ENCODE measurements at places on chromosomes 2 and 18.

- H3K27me3 ChIP-seq, result no peaks in the 10 kb centered on the region
- H3K36me3 ChIP-seq, result no peaks in the 10 kb centered on the region
- H3K4me1 ChIP-seq, result peaks cover 10% of the 10 kb centered on the region
- no peak overlapping the region for H3K4me3 ChIP-seq
- DNase-seq, result no peak
These were observed 62.2 kb downstream of the CLHC1 start for GRCh38 chr2:55169915-55170314.

GRCh38 chr2:109526442-109526970 is 87.3 kb downstream of the SEPTIN10 start:
- DNase-seq, result no peak
- H3K4me3 ChIP-seq, result no peak overlapping the region
- H3K36me3 ChIP-seq, result no peaks in the 10 kb centered on the region
- H3K27ac ChIP-seq, result no peak overlapping the region
- H3K27me3 ChIP-seq, result no peaks in the 10 kb centered on the region
- no peaks in the 10 kb centered on the region for H3K4me1 ChIP-seq

DNA sequence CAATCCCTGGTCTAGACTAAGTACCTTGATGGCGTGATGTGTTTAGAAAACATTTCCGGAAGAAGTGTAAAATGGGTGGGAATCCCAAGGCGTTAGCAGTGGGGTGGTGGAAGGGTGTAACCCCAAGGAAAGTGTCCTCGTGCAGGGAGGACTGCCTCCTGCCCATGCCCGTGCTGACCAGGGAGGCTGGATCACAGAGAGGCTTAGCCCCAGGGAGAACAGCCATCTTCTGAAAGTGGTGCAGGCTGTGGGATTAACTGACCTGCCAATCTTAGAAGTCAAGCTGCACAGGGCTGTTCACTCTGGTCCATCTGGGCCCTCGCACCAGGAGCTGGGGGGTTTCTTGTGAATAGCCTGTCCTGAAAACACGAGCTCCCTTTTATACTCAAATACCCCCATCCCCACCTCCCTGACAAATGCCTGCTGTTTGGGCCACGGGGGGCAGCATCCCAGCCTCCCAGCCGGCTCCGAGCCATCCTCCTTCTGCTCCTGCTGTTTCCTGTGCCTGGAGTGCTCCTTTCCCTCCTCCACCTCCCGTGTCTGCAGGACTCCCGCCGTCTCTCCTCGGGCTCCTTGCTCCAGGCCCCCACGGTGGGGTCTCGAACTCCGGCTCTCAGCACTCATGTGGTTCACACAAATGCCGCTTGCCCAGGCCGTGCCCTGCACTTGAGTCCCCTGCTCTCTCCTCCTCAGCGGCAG is 52.1 kb upstream of the PXDN start:
- no peak for DNase-seq
- no peak overlapping the region for H3K4me3 ChIP-seq
- H3K36me3 ChIP-seq, result no peaks in the 10 kb centered on the region
- H3K27me3 ChIP-seq, result no peaks in the 10 kb centered on the region
- H3K4me1 ChIP-seq, result no peaks in the 10 kb centered on the region
- H3K27ac ChIP-seq, result no peak overlapping the region

- no peaks in the 10 kb centered on the region for H3K4me1 ChIP-seq
- no peaks in the 10 kb centered on the region for H3K36me3 ChIP-seq
- H3K4me3 ChIP-seq, result no peak overlapping the region
- DNase-seq, result no peak
- H3K27ac ChIP-seq, result no peak overlapping the region
These were observed 96.7 kb upstream of the SLC14A2 start for GRCh38 chr18:45518311-45519155.

GRCh38 chr2:156663757-156664409 is 227.7 kb downstream of the GPD2 start:
- peak; percentile 46 for DNase-seq
- H3K4me1 ChIP-seq, result no peaks in the 10 kb centered on the region
- H3K4me3 ChIP-seq, result no peak overlapping the region
- no peaks in the 10 kb centered on the region for H3K36me3 ChIP-seq

- DNase-seq, result no peak
- H3K4me3 ChIP-seq, result no peak overlapping the region
- no peaks in the 10 kb centered on the region for H3K27me3 ChIP-seq
- no peak overlapping the region for H3K27ac ChIP-seq
- no peaks in the 10 kb centered on the region for H3K36me3 ChIP-seq
These were observed 203.5 kb downstream of the NDUFA10 start for GRCh38 chr2:239821694-239822075.

- peak overlapping the region; percentile 95 for H3K27ac ChIP-seq
- peak; percentile 28 for DNase-seq
- H3K4me1 ChIP-seq, result peaks cover 12% of the 10 kb centered on the region
- H3K36me3 ChIP-seq, result peaks cover 3% of the 10 kb centered on the region
- H3K4me3 ChIP-seq, result peak overlapping the region; percentile 79
These were observed 650 bp downstream of the ORMDL1 start for GRCh38 chr2:189783451-189783926.

- no peaks in the 10 kb centered on the region for H3K27me3 ChIP-seq
- DNase-seq, result no peak
- peaks cover 18% of the 10 kb centered on the region for H3K4me1 ChIP-seq
These were observed 20.6 kb downstream of the SERTAD2 start for GRCh38 chr2:64632835-64633819.

DNA sequence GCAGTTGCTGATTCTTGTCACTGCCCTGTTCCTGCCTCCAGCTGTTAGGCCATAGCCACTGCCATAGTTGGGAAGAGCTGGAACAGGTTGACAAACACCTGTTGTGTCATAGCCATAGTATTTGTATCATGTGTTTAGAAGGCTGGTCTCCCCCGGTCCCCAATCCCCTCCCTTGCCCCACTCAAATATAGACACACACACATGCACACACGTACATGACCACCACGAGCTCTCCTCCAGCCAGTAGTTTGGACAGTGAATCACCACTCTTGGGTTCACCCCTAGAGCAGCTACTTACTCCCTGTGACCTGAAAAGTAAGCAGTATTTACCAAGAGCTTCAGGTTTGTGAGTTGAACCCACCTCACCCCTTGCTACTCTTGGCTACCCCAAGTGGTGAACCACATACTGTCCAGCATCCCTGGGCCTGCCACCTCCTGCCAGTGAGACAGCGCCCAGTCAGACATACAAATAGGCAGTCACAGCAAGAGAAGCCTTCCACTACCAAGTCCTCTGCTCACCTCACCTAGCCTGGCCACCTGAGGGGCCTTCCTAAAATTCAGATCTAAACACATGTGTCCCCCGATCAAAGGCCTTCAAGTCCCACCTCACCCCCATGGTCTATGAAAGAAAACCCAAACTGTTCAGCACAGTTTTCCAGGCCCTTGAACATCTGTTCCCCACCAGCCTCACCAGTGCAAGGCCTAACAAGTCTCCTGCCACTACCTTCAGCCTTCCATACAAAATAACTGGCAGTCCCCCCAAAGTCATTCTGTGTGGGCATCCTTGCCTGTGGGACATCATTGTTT is 7.1 kb downstream of the PCBP1 start:
- H3K4me1 ChIP-seq, result peaks cover 18% of the 10 kb centered on the region
- peak overlapping the region; percentile 60 for H3K27ac ChIP-seq
- no peaks in the 10 kb centered on the region for H3K27me3 ChIP-seq
- no peak for DNase-seq

DNA sequence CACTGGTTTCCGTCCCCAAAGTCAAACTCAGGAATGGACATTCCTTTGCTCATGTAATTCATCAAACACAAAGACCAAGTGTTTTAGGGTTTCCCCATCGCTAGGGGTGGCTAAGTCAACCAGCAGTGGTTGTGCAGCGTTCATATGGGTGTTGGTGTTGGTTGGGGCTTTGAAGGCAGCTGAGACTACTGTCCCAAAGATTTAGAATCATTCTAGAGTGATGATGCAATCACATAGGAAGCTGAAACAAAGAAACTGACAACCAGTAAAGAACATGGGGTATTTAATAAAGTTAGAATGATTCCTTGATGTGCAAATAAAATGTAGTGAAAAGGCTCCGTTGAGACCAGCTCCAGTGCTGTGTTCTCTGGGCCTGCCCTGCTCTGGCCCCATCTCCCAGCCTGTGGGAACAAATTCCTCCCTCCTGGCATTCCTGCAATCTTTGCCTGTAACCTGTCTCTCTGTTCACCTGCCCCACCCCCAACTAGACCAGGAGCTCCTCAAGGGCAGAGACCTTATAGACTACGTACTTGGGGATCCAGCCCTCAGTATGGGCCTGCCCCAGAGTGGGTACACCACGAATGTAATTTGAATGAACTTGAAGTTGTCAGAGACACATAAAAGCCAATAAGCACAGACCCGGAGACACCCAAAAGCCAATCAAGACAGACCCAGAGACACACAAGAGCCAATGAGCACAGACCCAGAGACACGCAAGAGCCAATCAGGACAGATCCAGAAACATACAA is 191.7 kb upstream of the TWIST2 start:
- H3K27me3 ChIP-seq, result no peaks in the 10 kb centered on the region
- H3K4me3 ChIP-seq, result no peak overlapping the region
- no peak for DNase-seq
- no peaks in the 10 kb centered on the region for H3K36me3 ChIP-seq
- H3K4me1 ChIP-seq, result no peaks in the 10 kb centered on the region
- H3K27ac ChIP-seq, result no peak overlapping the region

GRCh38 chr2:5984946-5985345 is 292.8 kb downstream of the SOX11 start:
- no peaks in the 10 kb centered on the region for H3K36me3 ChIP-seq
- H3K4me3 ChIP-seq, result no peak overlapping the region
- H3K27me3 ChIP-seq, result no peaks in the 10 kb centered on the region
- no peak overlapping the region for H3K27ac ChIP-seq
- no peak for DNase-seq

GRCh38 chr2:124915567-124915966 is 890.5 kb downstream of the CNTNAP5 start:
- DNase-seq, result no peak
- H3K27ac ChIP-seq, result no peak overlapping the region
- H3K27me3 ChIP-seq, result no peaks in the 10 kb centered on the region
- no peaks in the 10 kb centered on the region for H3K36me3 ChIP-seq
- H3K4me3 ChIP-seq, result no peak overlapping the region

DNA sequence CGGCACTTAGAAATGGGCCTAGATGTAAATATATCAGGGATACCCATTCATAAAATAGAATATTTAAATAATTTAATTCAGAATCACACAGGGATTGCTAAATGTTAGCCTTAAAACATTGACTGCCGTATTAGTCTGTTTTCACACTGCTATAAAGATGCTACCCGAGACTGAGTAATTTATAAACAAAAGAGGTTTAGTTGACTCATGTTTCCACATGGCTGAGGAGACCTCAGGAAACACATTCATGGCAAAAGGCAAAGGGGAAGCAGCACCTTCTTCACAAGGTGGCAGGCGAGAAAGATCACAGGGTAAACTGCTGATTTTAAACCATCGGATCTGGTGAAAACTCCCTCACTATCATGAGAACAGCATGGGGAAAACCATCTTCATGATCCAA is 223.6 kb upstream of the GULP1 start:
- no peak overlapping the region for H3K4me3 ChIP-seq
- H3K27me3 ChIP-seq, result no peaks in the 10 kb centered on the region
- no peaks in the 10 kb centered on the region for H3K36me3 ChIP-seq
- DNase-seq, result no peak
- no peaks in the 10 kb centered on the region for H3K4me1 ChIP-seq

- H3K27me3 ChIP-seq, result no peaks in the 10 kb centered on the region
- no peaks in the 10 kb centered on the region for H3K36me3 ChIP-seq
- H3K27ac ChIP-seq, result peak overlapping the region; percentile 36
These were observed 24.1 kb downstream of the EIF2AK3 start for GRCh38 chr2:88603146-88603545.

DNA sequence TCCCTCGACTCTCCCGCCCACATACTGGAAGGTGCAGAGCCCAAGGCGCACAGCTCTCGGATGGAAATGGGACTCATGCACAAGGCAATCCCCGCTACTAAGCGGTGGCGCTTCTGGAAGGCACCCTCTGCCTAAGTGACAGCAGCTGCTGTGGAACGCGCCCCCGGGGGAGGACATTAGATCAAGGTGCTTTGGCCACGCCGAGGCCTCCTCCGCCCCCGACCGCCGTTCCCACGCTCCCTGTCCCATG is 202 bp downstream of the MCEE start:
- peak overlapping the region; percentile 89 for H3K4me3 ChIP-seq
- peaks cover 6% of the 10 kb centered on the region for H3K4me1 ChIP-seq
- H3K36me3 ChIP-seq, result no peaks in the 10 kb centered on the region
- H3K27me3 ChIP-seq, result no peaks in the 10 kb centered on the region
- DNase-seq, result no peak

- no peaks in the 10 kb centered on the region for H3K27me3 ChIP-seq
- H3K4me1 ChIP-seq, result no peaks in the 10 kb centered on the region
- H3K27ac ChIP-seq, result no peak overlapping the region
These were observed 38.7 kb downstream of the KCNE4 start for GRCh38 chr2:223090540-223091235.

GRCh38 chr2:40213071-40213470 is 238.8 kb downstream of the SLC8A1 start:
- peaks cover 6% of the 10 kb centered on the region for H3K4me1 ChIP-seq
- H3K27ac ChIP-seq, result no peak overlapping the region
- H3K36me3 ChIP-seq, result no peaks in the 10 kb centered on the region
- no peak for DNase-seq
- no peak overlapping the region for H3K4me3 ChIP-seq
- no peaks in the 10 kb centered on the region for H3K27me3 ChIP-seq

- H3K4me3 ChIP-seq, result no peak overlapping the region
- no peak overlapping the region for H3K27ac ChIP-seq
- no peaks in the 10 kb centered on the region for H3K27me3 ChIP-seq
- no peaks in the 10 kb centered on the region for H3K36me3 ChIP-seq
These were observed 695.6 kb downstream of the TSN start for GRCh38 chr2:122451040-122451439.

- no peak overlapping the region for H3K4me3 ChIP-seq
- no peaks in the 10 kb centered on the region for H3K27me3 ChIP-seq
- no peak overlapping the region for H3K27ac ChIP-seq
- no peak for DNase-seq
- H3K4me1 ChIP-seq, result no peaks in the 10 kb centered on the region
These were observed 500.4 kb downstream of the SLC4A3 start for GRCh38 chr2:220127876-220128275.

DNA sequence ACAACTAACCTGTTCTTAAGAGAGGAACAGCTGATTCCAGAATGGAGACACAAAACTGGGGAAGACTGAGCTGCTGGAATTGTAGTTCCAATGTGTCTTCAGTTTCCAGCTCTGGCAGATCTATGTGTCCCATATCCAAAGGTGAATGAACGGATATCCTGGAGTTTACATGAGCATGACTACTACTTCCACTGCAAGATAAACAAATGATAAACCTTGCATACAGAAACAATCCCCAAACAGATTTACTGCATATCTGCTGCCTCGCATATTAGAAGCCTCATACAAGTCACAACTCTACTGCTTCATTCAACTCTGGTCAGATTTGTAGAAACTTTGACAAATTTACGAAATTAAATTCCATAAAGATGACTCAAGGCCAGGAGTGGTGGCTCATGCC is 15.0 kb downstream of the RTTN start:
- H3K4me1 ChIP-seq, result peaks cover 22% of the 10 kb centered on the region
- no peak overlapping the region for H3K27ac ChIP-seq
- H3K27me3 ChIP-seq, result no peaks in the 10 kb centered on the region
- peaks cover 12% of the 10 kb centered on the region for H3K36me3 ChIP-seq
- no peak for DNase-seq
- H3K4me3 ChIP-seq, result no peak overlapping the region

GRCh38 chr18:23703057-23703986 is 14.1 kb downstream of the LAMA3 start:
- no peaks in the 10 kb centered on the region for H3K27me3 ChIP-seq
- no peaks in the 10 kb centered on the region for H3K36me3 ChIP-seq
- H3K27ac ChIP-seq, result no peak overlapping the region
- no peak for DNase-seq
- H3K4me1 ChIP-seq, result peaks cover 7% of the 10 kb centered on the region

- no peaks in the 10 kb centered on the region for H3K36me3 ChIP-seq
- H3K4me3 ChIP-seq, result no peak overlapping the region
- H3K27ac ChIP-seq, result no peak overlapping the region
These were observed 226.1 kb upstream of the APCDD1 start for GRCh38 chr18:10228326-10228725.

Data from MM.1S (cell line).